ENCODE measurements at places on chromosomes 1 and 21.
A peak's percentile ranks its signal among the peaks of the same experiment; 100 is the strongest.

DNA sequence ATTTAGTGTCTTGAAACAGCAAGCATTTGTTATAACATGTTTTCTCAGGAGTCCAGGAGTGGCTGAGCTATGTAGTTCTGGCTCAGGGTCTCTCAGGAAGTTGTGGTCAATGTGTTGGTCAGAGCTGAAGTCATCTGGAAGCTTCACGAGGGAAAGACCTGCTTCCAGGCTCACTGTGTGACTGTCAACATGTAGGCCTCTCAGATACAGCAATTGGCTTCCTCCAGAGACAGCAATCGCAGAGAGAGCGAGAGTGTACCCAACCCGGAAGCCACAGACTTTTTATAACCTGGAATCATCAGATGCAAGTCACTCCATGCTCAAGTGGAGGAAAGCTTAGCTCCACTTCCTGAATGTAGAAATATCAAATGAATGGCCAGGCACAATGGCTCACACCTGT is 40.9 kb downstream of the TNFRSF9 start:
- DNase-seq: no peak

- no peak for DNase-seq
These were observed 341.4 kb upstream of the ZRANB2 start for GRCh38 chr1:71422221-71422620.

DNA sequence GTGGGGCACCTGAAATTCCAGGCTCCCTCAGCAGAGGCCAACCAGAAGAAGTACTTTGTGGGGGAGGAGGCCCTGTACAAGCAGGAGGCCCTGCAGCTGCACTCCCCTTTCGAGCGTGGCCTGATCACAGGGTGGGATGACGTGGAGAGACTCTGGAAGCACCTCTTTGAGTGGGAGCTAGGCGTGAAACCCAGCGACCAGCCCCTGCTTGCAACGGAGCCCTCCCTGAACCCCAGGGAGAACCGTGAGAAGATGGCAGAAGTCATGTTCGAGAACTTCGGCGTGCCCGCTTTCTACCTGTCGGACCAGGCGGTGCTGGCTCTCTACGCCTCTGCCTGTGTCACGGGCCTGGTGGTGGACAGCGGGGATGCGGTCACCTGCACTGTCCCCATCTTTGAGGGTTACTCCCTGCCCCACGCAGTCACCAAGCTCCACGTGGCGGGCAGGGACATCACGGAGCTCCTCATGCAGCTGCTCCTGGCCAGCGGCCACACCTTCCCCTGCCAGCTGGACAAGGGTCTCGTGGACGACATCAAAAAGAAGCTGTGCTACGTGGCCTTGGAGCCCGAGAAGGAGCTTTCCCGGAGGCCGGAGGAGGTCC is 634 bp downstream of the ACTRT2 start:
- no peak for DNase-seq

GRCh38 chr21:39660191-39660980 is 47.6 kb downstream of the B3GALT5 start:
- no peak for DNase-seq

DNA sequence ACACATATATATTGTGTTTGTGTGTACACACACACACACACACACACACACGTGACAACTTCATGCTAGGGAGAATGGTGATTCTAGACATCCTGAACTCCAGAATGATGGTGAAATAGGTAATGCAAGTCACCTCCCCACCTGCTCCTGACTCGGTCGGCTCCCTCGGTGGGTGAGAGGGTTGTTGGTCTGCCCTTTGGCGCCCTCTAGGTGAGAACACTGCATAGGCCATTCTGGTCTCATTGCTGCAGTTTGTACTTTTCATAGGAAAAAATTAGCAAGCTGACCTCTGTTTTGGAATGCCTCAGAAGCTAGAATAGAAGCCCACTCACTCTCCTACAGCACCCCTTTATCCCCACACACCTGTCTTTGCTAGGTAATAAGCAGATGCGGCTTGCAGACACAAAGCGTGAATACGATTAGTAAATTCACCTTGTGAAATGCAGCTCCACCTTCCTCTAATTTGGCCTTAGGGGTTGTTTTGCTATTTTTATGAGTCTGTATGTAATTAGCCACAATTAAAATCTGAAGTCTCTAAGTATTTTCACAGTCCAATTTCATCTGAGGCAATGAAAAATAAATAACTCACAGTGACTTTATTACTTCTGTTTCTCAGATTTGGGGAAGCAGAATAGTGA is 130.0 kb upstream of the KCNJ15 start:
- peak; percentile 2 for DNase-seq

GRCh38 chr1:10569531-10569930 is 94.8 kb downstream of the PEX14 start:
- DNase-seq: no peak

GRCh38 chr21:35291973-35292627 is 243.0 kb upstream of the RUNX1 start:
- no peak for DNase-seq

GRCh38 chr1:56442290-56442877 is 137.0 kb downstream of the PLPP3 start:
- DNase-seq: no peak

All from C1 segment of cervical spinal cord (tissue), 14 donors.